ENCODE measurements at places on chromosomes 6 and 20. TPM values are rescaled to one million over a fixed set of nuclear protein-coding genes. Genes with fewer than 3 reads are reported as not detected.

The MYBL2 gene
- total RNA-seq = 4.7 TPM

The HLA-DOB gene
- total RNA-seq = 1.4 TPM

The ZC2HC1B gene
- 0.28 TPM for total RNA-seq

The CAPN11 gene
- 0.15 TPM for total RNA-seq

The WFDC10B gene
- total RNA-seq = not detected

The PARD6B gene
- total RNA-seq = 38.1 TPM

The GSTA2 gene
- 2.7 TPM for total RNA-seq

The SGK2 gene
- 1.2 TPM for total RNA-seq

The IMPG1 gene
- total RNA-seq = not detected

- DNase-seq = no peak
These were observed 24.6 kb downstream of the EDN1 start for GRCh38 chr6:12314751-12315150.

GRCh38 chr6:91816335-91816734 is 1229.5 kb upstream of the MAP3K7 start:
- DNase-seq = no peak

GRCh38 chr6:33163540-33163939 is 28.7 kb downstream of the COL11A2 start:
- DNase-seq = no peak

GRCh38 chr6:167963589-167964057 is 33.8 kb upstream of the KIF25 start:
- DNase-seq = no peak

GRCh38 chr20:45020236-45020886 is 54.0 kb downstream of the STK4 start:
- peak; percentile 41 for DNase-seq

- DNase-seq = no peak
These were observed 25.4 kb upstream of the CST3 start for GRCh38 chr20:23663180-23663579.

DNA sequence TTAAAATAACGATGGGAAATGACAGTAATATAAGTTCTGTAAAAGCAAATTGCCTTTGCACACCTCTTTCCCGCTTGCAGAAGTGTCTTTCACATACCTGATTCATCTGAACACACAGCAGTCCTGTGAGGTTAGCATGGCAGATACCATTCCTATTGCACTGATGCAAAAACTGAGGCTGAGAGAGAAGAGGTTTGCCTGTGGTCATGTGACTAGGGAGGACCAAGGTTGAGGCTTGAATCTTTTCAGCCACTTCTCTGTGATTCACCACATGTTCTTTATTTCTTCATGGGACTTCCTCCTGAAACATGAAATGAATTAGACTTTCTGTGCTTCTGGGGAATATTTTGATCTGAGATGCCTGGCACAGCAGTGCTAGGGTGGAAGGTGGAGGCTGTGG is 92.9 kb downstream of the VEGFA start:
- DNase-seq = no peak

DNA sequence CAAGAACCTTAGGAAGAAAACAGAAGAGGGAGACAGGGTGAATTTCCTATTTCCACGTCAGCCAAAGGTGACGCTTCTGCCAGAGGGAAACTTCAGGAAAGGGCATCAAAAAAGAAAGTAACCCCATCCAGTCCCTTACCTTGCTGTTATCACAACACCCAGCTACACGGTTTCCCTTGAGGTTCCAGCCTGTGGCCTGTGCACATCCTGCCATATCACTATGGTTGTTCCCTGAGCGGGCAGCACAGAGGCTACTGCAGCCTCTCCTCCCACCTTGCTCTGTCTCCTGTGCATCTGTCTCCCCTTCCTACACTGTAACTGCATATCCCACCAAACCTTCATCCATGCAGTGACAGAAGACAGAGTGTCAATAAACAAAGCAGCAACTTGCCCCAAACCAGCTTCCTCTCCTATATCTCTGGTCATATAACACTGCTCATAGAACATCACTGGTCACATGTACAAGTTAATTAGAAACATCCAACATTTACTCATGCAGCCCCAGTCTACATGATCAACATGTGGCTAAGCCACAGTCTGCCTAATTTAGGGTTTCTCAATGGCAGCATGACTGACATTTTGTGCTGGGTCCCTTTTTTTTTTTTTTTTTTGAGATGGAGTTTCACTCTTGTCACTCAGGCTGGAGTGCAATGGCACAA is 54.7 kb downstream of the GFOD1 start:
- no peak for DNase-seq

- no peak for DNase-seq
These were observed 47.3 kb upstream of the SLC2A12 start for GRCh38 chr6:134099770-134100169.

- DNase-seq = no peak
These were observed 94.4 kb downstream of the MYO6 start for GRCh38 chr6:75843396-75843795.

DNA sequence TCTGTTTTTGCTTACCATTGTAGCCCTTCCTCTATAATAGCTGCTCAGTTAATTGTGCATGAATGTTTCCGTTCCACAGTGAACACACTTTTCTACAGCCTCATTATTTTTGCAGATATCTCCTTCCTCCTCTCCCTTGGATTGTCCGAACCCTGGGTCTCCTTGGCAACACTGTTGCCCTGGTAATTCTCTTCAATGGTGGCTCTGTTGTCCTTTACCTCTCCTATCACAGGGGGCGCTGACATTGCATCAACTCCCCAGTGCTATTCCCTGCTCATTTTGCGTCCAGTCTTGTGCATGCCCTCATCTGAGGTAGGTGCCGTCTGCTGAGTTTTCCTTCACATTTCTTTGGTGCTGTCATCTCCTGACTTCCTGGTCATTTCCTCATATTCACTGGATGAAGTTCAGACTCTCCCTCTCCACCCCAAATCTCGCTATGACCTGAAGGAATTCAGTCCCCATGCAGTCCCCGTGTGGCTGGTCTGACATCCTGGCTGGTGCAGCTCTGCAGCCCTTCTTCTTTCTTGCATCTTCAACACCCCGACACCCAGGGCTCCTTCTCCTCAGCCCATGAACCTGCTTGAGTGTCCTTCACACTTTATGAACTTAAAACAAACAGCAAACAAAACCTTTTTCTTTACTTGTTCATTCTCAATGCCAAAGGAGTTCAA is 21.1 kb downstream of the PHACTR2 start:
- DNase-seq = no peak

- DNase-seq = peak; percentile 68
These were observed 55.6 kb upstream of the CARMIL1 start for GRCh38 chr6:25223490-25223991.

DNA sequence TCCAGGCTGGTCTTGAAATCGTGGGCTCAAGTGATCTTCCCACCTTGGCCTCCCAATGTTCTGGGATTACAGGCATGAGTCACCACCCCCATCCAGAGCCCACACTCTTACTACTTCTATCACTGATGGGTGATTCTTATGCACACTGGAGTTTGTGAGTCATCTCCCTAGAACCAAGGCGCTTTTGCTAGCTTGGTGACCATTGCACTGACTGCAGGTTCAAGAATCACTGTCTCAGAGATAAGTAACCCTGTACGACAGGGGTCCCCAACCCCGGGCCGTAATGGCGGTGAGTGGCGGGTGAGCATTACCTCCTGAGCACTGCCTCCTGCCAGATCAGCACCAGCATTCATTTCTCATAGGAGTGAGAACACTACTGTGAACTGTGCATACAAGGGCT is 118.8 kb downstream of the MAP3K7 start:
- no peak for DNase-seq

DNA sequence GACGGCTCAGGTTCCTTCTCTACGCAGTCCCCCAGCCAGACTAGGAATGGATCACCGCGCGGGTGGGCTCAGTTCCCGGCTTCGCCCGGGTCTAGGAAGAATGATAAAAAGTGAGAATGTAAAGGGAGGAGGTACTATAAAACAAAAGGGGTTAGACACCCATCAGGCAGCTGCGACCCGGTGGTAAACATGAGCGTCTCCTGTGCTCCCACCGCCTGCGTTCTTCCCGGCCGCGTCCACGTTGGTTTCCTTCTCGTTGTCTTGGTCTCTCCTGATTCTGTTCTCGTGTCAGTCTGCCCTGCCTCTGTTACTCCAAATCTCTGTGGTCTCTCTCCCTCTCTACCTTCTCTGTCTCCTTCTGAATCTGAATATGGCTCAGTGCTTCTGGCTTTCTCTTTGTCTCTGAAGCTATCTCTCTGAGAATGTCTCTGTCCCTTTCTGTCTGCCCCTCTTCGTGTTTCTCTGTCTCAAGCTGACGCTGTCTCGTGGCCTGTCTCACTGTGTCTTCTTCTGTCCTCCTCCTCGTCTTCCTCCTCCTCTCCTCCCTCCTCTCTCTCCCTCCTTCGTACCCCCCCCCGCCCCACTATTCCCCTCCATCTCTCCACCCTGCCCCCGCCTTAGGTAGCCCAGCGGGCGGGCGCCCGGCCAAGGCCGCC is 41.6 kb upstream of the FOXP4 start:
- DNase-seq = no peak

DNA sequence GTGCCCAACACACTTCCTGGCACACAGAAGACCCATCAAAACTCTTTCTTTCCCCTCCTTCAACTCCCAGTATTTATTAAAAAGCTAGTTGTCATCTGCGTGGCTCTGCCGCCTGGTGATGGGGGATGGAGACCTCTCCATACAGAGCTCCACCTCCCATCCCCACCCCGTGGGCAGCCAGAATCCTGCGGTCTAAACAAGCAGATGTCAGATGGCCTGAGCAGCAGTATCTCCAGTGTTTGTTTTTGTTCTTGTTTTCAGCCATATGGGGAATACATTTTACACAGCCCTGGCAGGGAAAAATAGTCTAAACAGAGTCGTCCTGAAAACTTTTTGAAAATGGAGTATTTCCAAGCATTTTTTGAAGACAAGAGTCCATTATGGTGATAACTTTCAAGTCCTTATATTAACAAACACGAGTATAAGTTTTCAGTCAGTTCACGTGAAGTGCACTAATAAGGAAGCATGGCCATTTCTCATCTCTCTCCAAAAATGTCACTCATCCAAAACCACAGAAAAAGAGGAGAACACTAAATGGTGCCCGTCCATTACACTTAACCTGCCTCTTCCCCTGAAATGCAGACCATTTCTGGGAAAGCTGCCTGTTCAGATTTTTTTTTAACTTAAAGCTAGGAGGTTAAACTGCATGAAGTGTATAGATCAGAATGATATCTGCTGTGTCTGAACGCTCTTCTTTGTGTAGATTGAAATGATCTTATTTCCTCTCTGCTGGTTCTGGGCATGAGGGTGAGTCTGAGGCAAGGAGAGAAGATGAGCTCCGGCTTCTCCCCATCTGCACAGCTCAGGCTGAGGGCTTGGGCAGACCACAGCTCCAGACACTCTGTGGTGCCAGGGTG is 91.0 kb downstream of the TCP11 start:
- DNase-seq = peak; percentile 94

GRCh38 chr6:9606435-9607134 is 808.3 kb downstream of the TFAP2A start:
- no peak for DNase-seq

DNA sequence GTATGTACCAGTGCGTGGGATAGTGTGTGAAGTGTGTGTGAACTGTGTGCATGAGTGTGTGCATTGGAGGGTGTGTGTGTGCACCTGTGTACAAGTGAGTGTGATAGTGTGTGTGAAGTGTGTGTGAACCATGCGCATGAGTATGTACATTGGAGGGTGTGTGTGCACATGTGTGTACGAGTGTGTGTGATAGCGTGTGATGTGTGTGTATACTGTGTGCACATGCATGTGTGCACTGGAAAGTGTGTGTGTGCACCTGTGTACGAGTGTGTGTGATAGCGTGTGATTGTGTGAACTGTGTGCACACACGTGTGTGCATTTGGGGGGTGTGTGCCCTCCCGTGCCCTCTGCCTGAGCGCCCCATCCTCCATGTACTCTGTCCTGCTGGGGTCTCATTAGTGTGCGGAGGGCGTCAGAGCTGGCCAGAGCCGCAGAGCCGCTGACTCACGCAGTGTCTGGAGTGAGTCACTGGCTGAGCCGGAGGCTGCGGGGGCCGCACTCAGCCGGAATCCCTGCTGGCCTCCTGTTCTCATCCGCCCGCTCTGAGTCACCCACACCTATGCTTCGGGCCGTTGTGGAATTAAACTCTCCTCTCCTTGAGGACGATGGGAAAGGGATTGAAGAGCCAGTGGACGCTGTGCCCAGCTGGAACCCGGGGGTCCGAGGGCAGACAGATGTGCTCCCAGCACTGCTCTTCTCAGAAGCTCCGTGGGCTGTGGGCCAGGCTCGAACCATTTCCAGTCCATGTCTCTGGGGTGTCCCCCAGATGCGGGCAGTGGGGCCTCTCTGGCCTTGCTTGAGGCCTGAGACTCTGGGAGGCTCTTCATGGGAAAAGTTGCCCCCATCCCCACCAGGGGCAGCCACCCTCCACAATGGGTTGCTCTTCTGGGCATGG is 27.3 kb upstream of the STX16 start:
- no peak for DNase-seq

- DNase-seq = peak; percentile 32
These were observed 9.2 kb upstream of the DEFB113 start for GRCh38 chr6:49978332-49979226.

GRCh38 chr6:22575190-22575589 is 5.8 kb downstream of the HDGFL1 start:
- no peak for DNase-seq

DNA sequence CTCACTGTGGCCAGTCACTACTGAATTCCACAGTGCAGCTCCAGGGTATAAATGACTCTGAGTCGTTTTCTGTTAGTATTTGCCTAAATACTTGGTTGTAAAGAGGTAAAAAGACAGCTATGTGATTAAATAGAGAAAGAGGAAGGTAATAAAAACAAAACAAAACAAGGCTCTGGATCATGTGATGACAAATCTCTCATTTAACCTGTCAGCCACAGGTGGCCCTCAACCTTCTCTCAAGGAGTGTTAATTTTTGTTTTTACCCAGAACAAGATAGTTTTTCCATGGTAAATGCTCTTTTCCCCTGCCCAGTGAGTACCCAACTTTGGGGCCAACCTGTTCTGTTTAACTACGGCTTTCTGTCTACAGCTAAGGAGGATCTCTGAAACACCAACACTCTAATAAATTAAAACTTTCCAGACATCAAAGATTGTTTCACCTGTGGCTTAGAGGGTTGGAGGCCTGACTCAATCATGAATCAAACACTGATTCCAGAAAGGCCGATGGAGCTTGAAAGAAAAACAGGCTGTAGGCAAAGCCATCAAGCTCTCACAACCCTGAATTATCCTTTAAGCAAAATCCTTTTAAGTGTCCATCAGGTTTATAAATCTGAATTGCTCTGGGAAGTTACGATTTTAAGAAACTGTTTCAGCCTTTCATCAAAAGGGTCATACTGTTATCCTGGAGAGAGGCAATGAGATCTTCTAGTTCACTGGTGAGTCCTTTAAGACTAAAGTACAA is 81.5 kb upstream of the BCLAF1 start:
- no peak for DNase-seq

GRCh38 chr6:155154158-155154830 is 109.5 kb upstream of the CLDN20 start:
- peak; percentile 33 for DNase-seq

GRCh38 chr6:137076277-137077068 is 31.7 kb upstream of the IL20RA start:
- peak; percentile 77 for DNase-seq

All from lung (tissue), 17 donors.